GM23338 (cell line): ENCODE measurements at places on chromosomes 1 and 21. TPM values are rescaled to one million over a fixed set of nuclear protein-coding genes. Genes with fewer than 3 reads are reported as not detected.

GRCh38 chr1:73326663-73327062, 871.3 kb downstream of the LRRIQ3 start:
- DNase-seq, result no peak

DNA sequence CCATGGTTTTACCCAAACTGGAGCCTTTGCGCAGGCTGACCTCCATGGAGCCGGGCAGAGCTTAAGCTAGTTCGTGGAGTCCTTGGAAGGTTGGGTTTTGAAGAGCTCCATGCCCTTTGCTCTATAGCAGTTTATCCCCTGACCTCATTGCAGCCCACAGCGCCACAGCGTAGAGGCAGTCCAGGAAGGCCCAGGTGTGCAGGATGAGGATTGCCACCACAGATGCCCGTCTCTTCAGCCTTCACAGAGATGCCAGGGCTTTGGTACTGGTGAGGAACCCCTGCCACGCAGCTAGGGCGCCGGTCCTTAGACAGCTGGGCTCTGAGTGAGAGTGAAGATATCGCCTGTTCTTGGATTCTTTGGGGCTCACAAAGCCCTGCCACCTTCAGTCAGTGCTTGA, 138.6 kb downstream of the PEX14 start:
- DNase-seq, result no peak

- no peak for DNase-seq
These were observed 230.8 kb upstream of the PKN2 start for GRCh38 chr1:88453295-88453694.

DNA sequence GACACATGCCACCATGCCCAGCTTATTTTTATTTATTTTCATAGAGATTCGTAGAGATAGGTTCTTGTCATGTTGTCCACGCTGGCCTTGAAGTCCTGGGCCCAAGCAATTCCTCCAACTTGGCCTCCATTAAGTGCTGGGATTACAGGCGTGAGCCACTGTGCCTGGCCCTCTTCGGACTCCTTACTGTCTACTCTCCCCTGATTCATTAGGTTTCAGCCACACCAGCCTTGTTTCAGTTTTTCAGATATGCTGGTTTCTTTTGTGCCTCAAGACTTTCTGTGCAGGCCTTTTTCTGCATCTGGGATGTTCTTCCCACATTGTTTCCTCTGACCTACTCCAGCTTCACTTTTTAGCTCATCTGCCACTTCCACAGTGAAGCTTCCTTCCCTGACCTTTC, 85.4 kb downstream of the CACNA1E start:
- no peak for DNase-seq

- DNase-seq, result no peak
These were observed 95.6 kb downstream of the TGFBR3 start for GRCh38 chr1:91790392-91790791.

- DNase-seq, result no peak
These were observed 55.7 kb downstream of the WARS2 start for GRCh38 chr1:119084798-119085197.

FCRLB gene
- total RNA-seq, result 0.56 TPM in 1 of 2 replicates, not detected in the other
